ENCODE measurements at places on chromosomes 3 and 15.

DNA sequence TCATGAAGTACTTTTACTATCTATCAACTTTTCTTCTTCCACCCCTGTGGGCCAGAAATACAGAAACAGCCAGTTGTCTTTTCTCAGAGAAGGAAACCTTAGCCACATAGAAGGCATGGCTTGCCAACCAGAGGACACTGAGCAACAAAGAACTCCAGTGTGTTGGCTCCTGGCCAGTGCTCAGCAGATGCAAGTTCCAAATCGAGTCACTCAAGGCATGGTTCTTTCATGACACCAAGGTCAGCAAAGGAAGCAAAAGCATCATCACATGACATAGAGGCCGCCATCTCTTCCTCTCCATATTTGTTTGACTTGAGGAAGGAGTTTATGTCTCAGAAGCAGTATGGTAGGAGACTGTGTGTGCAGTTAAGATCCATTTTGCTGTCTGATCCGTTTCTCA is 92.2 kb downstream of the MYLK start:
- DNase-seq: no peak

- no peak for DNase-seq
These were observed 133.6 kb upstream of the ABHD17C start for GRCh38 chr15:80561500-80561899.

DNA sequence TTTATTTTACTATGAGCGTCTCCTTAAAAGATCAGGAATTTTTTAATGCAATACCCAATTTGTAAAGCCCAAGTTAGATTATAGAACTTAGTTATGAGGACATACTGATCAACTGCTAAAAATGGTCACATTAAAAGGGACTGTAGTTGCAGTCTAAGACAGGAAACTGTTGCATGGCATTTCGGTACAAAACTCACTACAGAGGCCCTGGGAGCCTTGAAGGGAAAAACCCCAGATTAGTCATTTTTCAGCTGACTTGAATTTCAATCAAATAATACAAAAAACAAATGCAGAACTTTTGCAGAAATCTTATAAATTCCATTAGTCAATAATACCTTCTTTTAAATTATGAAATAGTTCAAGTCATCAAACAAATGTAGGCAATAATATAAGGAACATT is 6.9 kb upstream of the PTX3 start:
- no peak for DNase-seq

DNA sequence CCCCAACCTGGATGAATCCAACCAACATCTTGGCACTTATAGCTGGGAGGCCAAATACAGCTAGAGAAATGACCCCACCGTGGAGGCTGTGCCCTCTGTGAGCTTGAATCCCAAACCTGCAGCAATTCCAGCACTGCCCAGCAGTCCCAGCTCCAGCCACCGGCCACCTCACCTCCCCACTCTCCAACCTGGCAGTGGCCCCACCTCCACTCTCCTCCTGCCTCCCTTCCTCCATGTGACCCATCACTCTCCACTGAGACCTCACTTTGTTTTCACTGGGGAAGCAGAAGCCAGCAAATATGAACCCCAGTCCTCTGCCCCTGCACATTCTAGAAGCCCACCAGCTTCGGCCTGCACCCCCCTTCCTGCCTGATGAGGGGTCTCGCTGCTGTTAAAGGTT is 79.7 kb upstream of the LINGO1 start:
- no peak for DNase-seq

DNA sequence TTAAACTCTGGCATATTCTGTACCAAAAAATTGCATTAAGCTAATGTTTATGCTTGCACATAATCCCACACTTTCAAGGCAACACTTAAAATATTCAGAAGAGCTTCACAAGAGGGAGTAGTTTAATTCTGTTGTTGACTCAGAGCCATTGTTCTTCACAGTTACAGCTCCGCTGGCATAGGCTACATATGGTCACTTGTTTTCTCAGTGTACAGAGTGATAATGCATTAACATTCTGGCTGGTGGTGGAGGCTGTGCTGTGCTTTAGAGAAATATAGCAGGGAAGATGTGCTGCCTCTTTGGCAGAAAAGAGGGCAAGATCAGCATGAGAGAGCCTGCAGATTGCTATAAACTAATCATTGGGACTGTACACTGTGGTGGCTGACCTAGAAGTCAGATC is 13.3 kb downstream of the NLGN1 start:
- no peak for DNase-seq

GRCh38 chr3:102112704-102113230 is 263.5 kb downstream of the NFKBIZ start:
- no peak for DNase-seq

- no peak for DNase-seq
These were observed 180.6 kb downstream of the CHL1 start for GRCh38 chr3:377158-377561.

DNA sequence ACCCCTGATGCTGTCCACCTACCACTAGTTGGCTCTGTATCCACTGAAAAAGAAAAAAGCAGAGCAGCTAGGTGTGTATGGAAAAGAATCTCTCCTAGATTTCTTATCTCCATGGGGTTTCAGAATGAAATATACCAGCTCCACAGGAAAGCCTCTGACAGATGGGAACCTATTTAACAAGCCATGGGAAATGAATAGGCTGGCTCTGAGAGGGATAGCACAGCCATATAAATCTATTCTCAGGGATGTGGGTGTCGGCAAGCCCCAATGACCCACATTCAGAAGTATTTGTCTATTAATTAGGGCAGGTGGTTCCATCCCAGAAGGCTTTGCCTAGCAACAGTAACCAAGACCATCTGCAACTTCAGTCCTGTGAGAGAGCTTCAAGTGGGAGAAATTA is 694.1 kb downstream of the AGBL1 start:
- DNase-seq: no peak

DNA sequence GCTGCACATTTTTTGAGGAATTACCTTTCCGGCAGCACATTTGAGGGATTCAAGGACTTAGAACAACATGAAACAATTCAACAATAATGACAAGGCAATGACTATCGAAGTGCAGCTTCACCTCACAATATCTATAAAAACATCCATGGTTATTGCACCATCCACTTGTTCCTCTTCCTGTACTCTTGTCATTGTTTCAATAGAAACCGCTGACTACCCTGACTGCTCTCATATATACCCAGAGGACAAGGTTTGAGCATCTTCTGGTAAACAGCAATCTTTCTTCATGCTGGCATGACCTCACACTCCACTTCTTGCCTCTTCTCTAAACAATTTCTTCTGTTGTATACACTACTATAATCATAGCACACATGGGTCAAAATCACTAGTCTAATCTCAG is 864.9 kb downstream of the FHIT start:
- no peak for DNase-seq

- DNase-seq: no peak
These were observed 45.3 kb downstream of the ILDR1 start for GRCh38 chr3:121976727-121977126.

GRCh38 chr15:40904552-40905201 is 10.4 kb downstream of the VPS18 start:
- DNase-seq: no peak

GRCh38 chr3:66271231-66271630 is 50.4 kb downstream of the SLC25A26 start:
- DNase-seq: no peak

GRCh38 chr3:759106-759505 is 333.7 kb upstream of the CNTN6 start:
- DNase-seq: no peak

GRCh38 chr3:69871251-69871650 is 128.3 kb upstream of the SAMMSON start:
- no peak for DNase-seq

DNA sequence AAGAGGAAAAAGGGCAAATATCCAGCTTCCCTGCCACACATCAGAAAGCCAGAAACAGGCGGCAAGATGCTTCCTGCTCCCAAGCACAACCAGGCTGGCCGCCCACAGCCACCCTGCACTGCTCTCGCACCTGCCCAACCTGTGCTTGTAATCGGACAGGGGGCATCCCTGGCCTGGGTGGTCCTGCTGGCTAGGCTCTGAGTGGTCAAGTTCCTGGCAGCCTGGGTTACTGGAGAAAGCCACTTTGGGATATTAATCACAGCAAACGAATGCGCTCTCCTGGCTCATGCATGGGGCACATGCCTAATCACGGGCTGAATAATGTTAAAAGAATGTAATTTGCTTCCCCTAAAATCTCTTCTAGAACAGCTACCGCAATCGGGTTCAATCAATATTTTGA is 442.4 kb downstream of the MCTP2 start:
- no peak for DNase-seq

DNA sequence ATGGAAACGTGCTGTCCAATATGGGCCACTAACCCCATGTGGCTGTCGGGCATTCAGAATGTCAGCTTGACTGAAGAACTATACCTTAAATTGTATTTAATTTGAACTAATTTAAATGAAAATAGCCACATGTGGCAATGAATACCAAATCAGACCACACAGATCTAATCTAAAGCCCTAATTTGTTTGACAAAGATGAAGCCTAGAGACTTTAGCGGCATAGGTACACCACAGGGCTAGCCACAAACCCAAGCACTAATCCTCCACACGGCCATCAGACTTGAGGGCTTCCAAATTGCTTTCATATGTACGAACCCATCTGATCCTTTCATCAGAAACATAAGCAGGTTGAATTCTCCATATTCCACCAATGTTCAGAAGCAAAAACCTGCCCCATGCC is 81.4 kb downstream of the SHQ1 start:
- no peak for DNase-seq

DNA sequence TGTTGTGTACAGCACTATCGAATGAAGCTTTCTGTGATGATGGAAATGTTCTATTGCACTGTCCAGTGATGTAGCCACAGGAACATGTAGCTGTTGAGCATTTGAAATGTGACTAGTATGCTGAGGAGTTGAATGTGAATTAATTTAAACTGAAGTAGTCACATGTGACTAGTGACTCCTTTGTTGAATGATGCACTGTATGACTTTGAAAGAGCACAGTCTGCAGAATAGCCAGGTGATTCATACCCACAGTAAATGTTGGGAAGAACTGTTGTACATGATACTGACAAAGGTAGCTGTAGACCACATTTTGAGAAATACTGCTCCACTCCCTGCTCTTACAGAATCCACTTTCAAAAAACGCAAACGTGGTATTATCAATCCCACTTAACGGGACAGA is 34.0 kb upstream of the ACTL6A start:
- DNase-seq: no peak

- DNase-seq: no peak
These were observed 310.7 kb downstream of the ARPP21 start for GRCh38 chr3:35950021-35950420.

DNA sequence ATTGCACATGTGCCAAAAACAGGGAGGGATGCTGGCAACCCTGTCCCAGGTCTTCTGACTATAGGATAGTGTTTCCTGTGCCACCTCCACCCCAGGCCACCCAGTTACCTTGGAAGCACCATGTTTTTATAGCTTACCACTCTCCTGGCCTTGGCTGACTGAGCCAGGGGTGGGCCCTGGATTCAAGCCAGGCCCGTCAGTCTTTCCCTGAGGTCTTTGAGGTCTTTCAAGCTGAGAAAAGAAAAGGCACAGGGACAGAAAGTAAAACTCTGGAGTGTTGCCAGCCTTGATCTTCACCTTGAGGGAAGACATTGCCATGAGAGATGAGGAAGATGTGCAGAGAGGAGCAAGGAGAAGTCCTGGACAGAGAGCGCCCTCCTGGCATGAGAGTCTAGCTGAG is 46.3 kb downstream of the SYNM start:
- DNase-seq: no peak

DNA sequence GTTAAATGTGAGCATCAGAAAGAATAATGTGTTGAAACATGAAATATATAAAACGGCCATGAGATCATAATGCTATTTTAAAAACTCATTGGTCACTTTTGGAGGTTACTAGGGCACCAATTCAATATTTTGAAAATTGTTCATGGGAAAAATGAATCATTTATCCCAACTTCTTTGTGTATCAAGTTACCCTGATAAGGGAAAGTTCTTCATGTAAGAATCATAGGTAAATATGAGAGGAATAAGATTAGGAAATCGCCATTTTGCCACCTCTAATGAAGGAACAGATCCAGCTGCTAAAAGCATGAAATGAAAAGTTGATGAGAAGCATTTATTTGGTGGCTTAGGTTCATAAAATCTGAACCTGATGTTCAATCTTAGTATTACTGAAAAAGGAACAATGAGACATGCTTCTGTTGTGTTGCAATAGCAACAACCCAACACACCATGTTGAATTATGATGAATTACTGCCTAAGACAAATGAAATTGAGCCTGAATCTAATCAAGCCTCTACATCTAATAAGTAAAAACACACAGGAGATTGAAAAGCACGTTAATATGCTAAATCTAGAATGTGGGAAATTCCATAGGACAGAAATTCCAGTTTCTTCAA is 32.5 kb downstream of the ABHD5 start:
- DNase-seq: no peak

GRCh38 chr15:52233405-52233804 is 42.2 kb upstream of the GNB5 start:
- DNase-seq: no peak

GRCh38 chr3:15520804-15521572 is 518 bp downstream of the COLQ start:
- DNase-seq: no peak

DNA sequence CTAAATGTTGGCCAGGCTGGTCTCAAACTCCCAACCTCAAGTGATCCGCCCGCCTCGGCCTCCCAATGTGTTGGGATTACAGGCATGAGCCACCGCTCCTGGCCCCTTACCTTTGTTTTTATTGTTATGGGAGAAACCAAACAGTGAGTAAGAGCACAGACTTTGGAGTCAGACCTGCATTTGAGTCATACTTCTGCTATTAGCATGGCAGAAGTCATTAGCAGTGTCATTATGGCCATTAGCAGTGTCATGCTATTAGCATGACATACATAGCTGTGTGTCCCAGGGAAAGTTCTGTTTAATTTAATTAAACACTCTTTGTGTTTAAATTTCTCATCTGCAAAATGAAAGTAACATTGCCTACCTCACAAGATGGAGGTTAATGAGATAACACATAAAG is 54.8 kb downstream of the SQOR start:
- no peak for DNase-seq

DNA sequence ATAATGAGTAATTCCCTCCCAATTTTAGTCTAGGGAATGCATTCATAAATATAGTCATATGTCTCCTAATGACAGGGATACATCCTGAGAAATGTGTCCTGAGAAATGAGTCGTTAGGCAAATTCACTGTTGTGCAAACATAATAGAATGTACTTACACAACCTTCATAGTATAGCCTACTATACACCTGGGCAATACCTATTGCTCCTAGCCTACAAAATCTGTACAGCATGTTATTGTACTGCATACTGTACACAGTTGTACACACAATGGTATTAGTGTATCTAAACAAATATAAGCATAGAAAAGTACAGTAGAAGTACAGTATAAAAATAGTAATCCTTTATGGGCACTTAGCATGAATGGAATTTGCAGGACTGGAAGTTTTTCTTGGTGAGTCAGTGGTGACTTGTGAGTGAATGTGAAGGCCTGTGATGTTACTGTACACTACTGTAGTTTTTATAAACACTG is 6.6 kb downstream of the DTWD1 start:
- no peak for DNase-seq

DNA sequence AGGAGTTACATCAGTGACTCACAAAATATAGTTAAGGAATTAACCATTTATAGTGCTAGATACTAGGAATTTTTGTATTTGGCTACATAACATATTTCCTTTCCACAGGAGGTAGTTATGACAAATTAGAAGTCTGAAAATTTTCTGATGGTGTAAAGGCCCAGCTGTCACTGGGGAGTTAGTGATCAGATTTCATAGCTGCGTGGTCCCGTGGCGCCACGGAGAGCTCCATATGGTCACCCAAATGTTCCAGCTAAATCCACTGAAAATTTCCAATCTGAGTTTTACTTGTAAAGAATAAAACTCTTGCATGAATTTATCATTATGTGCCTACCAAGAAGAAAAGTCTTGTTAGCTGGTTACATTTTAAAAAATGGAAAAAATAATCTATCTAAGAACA is 368.9 kb upstream of the PLSCR5 start:
- no peak for DNase-seq

Measured in GM12892 (cell line).